ENCODE measurements at places on chromosomes 12 and 14.
A peak's percentile ranks its signal among the peaks of the same experiment; 100 is the strongest.

- DNase-seq: no peak
Observed at GRCh38 chr12:58833853-58834252, 86.5 kb downstream of the LRIG3 start.

DNA sequence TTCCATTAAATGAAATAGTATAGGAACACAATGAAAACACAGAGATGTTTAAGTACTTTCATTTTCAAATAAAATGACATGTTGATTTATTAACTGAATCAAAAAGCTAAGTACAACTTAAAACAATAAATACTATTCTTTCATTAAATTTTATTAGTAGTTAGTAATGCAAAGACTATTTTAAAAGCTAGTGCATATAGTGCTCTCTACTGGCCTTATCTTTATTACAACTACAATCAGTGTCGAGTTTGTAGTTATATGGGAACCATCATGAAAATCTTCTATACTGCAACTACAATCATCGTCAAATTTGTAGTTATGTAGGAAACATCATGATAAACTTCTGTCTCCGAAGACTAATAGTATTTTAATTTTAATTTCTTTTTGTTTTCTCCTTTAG is 8.9 kb upstream of the LIN7A start:
- peak; percentile 39 for DNase-seq

- DNase-seq: no peak
Observed at GRCh38 chr12:27344246-27344645, 11.6 kb downstream of the BMAL2 start.

GRCh38 chr12:115506822-115507559 is 770.5 kb downstream of the MED13L start:
- DNase-seq: no peak

GRCh38 chr14:34081101-34081575 is 130.3 kb upstream of the EGLN3 start:
- DNase-seq: no peak

- DNase-seq: no peak
Observed at GRCh38 chr12:100427078-100427477, 46.6 kb upstream of the NR1H4 start.

- DNase-seq: no peak
Observed at GRCh38 chr12:11986165-11986564, 84.6 kb upstream of the BCL2L14 start.

DNA sequence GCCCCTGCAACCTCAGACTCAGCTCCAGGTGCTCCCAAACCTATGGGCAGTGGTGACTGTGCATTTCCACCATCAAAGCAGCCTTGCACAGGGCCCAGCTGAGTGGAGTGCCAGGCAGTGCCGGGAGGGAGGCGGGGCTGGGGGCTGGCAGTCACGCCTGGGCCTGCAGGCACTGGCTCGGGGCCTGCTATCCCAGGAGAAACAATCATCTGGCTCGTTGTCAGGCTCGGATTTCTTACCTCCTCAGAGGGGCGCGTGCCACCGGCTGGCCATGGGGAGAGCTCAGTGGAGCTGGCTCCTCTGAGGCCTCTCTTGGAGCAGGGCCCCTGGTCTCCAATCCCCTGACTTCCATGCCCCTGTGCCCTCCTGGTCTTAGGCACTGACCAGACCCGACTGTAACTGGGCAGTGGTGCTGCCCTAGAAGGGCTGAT is 20.2 kb upstream of the PPP1R13B start:
- no peak for DNase-seq

- no peak for DNase-seq
Observed at GRCh38 chr12:50041962-50042361, 15.4 kb upstream of the ASIC1 start.

Data from COLO829 (cell line).